ENCODE measurements at places on chromosomes 4 and X.

DNA sequence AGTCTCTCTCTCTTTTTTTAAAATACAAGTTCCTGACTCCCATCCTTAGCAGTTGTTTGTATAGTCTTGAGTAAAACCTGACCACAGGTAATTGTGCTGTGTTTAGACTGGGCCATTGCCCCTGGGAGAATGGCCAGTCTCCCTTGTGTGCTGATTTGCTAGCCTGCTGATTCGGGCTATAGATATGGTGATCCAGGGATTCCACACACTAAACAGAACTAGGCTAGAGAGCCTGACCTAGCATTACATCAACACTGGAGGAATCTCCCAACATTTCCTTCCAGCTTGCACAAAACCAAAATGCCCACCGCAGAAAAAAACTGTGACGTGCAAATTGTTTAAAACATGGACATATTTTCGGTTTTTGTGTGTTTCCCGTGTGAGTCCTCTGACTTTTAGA lies 5.1 kb downstream of the UPRT start:
- no peak for DNase-seq

DNA sequence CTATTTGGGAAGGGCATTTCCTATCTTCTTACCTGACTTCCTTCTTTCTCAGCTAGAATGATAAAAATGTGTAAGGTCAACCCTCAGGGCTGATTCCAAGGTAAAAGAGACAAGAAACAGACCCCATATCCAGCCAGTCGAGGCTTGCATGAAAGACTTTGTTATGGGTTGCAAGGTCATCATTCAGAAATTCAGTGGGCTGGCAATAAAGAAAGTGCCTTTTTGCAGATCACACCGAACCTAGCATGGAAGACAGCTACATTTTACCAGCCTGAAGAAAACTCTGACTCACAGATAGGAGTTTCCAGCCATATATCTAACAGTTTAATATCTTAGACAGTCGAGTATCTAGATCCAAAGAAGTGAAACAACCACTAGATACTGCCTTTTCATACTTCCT lies 87.4 kb downstream of the PDGFC start:
- DNase-seq: no peak

GRCh38 chr4:18057821-18058533 lies 36.4 kb upstream of the LCORL start:
- DNase-seq: no peak

DNA sequence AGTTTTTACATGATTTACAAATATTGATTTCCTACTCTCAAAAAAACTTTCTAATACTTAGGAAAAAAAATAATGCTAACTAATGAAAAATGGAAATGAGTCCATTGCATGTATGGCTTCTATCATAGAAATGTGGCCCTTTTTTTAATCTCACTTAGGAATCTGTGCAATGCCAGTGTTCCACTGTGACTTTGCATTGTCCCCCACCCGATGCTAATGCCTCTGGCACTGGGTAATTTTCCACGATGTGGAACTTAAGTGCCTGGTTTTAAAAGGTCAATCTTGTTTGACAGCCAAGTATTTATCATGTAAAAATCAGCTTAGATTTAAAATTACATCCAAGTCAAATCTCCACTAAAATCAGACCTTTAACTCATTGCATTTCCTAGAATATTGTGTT lies 53.1 kb downstream of the SPATA4 start:
- DNase-seq: no peak

DNA sequence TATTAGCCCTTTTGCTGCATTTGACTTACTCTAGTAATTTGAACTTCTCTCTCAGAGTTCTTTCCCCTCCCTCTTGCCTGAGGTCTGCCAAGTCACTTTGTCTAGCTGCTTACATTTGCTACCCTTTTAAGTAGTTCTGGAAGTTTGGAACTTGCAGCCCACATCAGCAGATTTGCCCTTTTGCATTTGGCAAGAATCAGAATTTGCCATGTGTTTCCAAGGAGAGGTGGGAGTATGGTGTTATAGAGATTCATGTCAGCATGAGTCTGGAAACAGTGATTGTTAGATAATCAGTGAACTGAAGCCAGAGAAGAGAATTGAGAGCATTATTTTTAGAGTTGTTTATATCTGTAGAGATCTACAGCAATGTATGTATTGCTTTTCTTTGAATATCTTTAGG lies 52.1 kb downstream of the KLHL34 start:
- no peak for DNase-seq
